T-cell (primary cell): ENCODE measurements at places on chromosomes 2 and 18.

- no peak for DNase-seq
Measured at GRCh38 chr18:69784815-69785214, 162.9 kb downstream of the CD226 start.

GRCh38 chr2:177393203-177393755 lies 706 bp downstream of the AGPS start:
- no peak for DNase-seq

GRCh38 chr18:80088823-80089222 lies 20.2 kb upstream of the ADNP2 start:
- no peak for DNase-seq

DNA sequence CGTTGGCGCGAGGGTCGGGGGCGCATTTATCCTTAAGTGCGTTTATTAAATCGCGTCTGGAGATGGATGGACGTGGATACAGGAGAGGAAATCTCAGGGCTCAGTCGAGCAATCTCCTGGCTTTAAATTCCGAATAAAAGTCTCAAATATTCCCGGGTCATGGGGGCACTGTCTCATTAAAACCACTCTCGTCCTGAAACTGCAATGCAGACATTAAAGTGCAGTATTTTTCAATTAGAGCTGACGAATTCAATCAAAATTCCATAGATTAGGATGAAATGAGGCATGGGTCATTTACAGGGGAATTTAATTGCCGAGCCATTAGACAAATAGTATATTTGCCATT lies 10.7 kb upstream of the GBX2 start:
- no peak for DNase-seq

GRCh38 chr18:63439334-63439733 lies 17.1 kb upstream of the VPS4B start:
- peak; percentile 30 for DNase-seq

DNA sequence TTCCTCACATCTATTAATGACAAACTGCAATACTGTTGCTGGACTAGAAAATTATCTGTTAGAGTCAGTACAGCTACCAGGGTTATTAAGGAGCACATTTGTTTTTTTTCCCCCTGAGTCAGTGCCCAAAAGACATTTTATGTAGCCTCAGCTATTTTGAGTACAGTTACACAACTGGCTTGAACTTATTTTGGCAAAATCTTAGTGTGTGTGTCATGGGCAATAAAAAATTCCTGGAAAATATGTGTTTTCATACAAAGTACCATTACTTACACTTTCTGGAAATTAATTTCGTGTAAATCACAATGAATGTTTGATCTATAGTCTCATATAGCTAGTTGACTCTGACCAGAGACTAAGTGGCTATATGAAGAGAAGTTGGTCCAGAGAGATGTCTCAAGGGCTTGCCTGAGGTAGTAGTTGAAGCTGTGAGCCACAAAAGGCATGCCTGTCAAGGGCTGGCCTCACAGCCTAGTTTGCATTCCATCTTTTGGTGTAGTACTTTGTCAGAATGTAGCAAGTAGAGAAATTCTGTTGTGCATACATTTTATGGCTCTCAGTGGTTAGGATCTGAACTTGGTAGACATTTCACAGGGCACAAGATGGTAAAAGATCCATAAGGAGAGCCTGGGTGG lies 283.4 kb downstream of the MTX2 start:
- DNase-seq = no peak

- no peak for DNase-seq
Measured at GRCh38 chr2:74222300-74222650, 23.9 kb downstream of the MTHFD2 start.

GRCh38 chr18:63677500-63678225 lies 16.0 kb upstream of the SERPINB3 start:
- DNase-seq = no peak

DNA sequence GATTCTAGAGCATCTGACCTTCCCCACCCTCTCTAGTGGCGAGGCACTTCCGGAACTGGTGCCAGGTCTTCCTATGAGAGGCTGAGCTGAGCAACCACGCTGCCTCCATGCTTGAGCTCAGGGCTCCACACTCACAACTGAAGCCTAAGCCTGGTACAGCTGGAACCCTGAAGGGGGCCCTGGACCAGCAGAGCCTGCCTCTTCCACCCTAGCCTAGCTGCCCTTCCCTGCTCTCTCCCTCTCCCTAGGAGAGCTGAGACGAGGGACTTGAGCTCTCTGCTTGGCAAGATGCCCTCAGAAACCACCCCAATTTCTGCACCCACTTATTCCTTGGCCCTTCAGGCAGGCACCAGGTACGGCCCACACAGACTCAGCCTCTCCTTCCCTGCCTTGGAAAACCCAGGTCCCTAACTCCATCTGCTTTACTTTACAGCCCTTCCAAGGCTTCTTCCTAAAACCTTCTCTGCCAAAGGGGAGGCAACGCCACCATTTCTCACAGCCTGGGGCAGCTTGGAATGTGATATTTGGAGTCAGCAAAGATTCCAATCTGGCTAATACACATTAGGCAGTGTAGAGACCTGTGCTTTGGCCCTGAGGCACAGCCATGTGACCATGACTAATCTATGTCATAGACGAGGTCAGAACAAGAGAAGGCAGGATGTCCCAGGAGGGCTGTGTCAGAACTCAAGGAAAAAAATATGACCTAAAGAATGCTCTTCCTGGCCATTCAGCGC lies 18.8 kb downstream of the COX7A2L start:
- DNase-seq = no peak

GRCh38 chr2:104897515-104898184 lies 43.7 kb downstream of the POU3F3 start:
- DNase-seq = no peak

GRCh38 chr2:119282146-119282995 lies 58.7 kb downstream of the STEAP3 start:
- DNase-seq = no peak

- DNase-seq = no peak
Measured at GRCh38 chr2:20362701-20363435, 12.2 kb upstream of the PUM2 start.

GRCh38 chr2:212737392-212738172 lies 199.0 kb upstream of the ERBB4 start:
- no peak for DNase-seq

- no peak for DNase-seq
Measured at GRCh38 chr2:233140978-233141377, 80.8 kb downstream of the INPP5D start.

GRCh38 chr2:78780256-78780655 lies 245.2 kb upstream of the REG3G start:
- no peak for DNase-seq

DNA sequence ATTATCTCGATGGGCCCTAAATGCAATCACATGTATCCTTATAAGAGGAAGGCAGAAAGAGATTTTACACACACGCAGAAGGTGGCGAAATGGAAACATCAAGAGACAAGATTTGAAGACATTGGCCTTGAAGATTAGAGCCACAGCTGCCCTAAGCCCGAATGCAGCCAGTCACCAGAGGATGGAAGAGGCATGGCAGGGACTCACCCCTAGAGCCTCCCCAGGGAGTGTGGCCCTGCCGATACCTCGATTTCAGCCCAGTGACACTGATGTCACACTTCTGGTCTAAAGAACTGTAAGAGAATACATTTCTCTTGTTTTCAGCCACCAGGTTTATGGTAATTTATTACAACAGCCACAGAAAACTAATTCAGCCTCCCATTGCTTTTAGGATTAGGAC lies 17.4 kb downstream of the TTC39C start:
- no peak for DNase-seq

DNA sequence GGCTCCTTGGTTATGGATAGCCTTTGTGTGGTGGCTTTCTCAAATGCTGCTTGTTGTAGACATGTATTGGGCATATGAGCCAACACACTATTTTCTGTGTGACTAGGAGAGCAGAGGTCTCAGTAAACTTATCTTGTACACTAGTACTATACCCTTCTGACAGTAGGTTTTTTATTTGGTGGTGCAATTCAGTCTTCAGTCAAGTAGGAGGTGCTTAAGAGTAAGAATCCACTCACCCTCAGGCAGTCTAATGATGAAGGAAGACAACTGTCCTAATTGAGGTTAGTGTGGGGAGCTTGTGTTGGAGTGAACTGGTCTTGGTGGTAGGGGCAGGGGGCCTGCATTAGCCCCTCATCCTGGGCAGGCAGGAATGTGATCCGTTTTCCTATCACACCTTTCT lies 164.0 kb downstream of the SLC4A10 start:
- DNase-seq = no peak

- no peak for DNase-seq
Measured at GRCh38 chr18:58320907-58321561, 277.0 kb downstream of the NEDD4L start.

GRCh38 chr18:44411262-44411905 lies 269.3 kb upstream of the SETBP1 start:
- no peak for DNase-seq

DNA sequence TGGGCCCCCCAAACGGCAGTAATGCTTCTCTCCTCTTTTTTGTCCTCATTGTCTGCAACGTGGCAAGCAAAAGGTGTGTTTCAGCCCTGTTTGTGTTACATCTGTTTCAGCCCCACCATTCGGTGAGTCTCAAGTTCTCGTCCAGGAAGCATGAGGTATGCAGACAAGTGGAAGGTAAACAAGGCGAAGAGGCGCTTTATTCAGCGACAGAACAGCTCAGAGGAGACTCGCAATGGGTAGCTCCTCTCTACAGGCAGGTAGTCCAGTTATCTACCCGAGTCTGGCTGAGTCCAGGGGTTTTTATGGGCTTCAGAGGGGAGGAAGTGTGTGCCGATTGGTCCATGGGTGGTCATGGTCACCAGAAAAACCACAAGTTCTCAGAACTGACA lies 733.4 kb upstream of the CDH7 start:
- DNase-seq = no peak

DNA sequence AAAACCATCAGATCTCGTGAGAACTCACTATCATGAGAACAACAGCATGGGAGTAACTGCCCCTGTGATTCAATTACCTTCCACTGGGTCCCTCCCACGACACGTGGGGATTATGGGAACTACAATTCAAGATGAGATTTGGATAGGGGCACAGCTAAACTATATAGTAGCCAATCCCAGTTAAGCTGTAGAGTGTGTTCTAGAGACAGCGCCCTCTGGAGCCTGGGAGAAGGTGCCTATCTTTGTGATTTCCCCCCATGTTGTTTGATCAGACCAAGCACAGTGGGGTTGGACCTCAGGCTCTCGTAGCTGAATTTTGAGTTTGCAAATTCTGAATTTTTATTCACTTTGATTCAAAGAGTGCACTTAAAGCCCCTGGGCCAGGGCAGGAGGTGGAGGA lies 108.2 kb upstream of the TWIST2 start:
- DNase-seq = no peak

GRCh38 chr2:166444306-166444705 lies 49.7 kb downstream of the SCN7A start:
- DNase-seq = no peak

- no peak for DNase-seq
Measured at GRCh38 chr2:52613064-52613463, 1154.5 kb upstream of the CHAC2 start.

DNA sequence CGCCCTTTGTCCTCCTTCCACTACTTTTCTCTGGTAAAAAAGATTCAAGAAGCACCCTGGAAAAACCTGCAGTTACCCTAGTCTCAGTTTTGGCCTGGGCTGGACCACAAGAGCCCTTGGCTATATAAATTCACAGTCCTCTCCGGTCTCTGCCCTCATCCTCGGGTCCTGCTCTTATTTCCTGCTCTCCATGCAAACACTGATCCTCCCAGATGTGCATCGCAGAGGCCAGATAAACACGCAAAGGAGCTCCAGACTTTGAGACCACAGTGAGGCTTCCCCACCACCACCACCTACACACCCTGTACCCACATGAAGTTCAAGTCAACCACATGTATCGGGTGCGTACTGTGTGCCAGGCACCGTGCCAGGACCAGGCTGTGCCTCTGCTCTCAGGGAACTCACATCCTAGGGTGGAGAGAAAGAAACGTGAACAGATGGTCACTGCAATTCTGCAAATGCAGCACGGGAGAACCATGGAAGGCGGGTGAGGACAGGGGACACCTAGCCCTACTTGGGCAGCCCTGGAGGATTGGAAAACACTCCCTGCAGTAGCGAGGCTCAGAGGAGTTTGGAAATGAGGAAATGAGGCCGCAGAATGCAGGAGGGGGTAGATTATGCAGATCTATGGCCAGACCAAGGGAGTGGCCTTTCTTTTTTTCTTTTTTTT lies 7.4 kb downstream of the CTDSP1 start:
- peak; percentile 70 for DNase-seq

DNA sequence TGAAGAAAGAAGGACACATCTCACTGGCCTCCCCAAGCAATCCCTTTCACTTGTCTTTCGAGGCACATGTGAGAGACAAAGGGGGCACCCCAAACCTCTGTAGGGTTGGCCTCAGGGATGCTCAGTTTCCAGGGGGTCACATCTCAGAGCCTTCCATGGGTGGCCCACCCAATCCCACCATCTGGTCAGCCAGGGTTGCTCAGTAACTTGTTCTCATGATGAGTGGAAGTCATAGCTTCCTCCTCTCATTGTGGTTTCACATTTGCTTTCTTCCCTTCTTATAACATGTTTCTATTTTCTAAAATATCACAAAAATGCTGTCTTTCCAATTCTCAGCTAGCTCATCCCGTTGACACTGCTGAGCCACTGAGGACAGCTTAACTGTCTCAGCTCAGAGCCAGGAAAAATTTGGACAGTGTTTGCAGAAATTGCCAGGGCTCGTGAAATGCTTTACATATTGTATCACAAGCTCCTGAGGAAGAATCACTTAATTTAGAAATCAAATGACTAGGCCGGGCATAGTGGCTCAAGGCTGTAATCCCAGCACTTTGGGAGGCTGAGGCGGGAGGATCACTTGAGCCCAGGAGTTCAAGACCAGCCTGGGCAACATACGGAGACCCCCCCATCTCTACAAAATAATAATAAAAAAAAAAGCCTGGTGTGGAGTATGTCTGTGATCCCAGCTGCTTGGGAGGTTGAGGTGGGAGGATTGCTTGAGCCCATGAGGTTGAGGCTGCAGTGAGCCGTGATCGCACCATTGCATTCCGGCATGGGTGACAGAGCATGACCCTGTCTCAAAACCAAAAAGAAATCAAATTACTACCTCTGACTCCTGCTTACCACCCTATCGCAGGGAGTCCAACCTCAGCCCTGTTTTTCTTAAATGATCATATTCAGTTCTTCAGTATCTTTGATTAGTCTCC lies 129.3 kb downstream of the PRKCE start:
- DNase-seq = no peak

- no peak for DNase-seq
Measured at GRCh38 chr18:56593906-56594305, 44.5 kb downstream of the TXNL1 start.

- no peak for DNase-seq
Measured at GRCh38 chr18:50697509-50697908, 122.3 kb downstream of the MRO start.
